ENCODE measurements at places on chromosomes 12 and 14.
A peak's percentile ranks its signal among the peaks of the same experiment; 100 is the strongest.

DNA sequence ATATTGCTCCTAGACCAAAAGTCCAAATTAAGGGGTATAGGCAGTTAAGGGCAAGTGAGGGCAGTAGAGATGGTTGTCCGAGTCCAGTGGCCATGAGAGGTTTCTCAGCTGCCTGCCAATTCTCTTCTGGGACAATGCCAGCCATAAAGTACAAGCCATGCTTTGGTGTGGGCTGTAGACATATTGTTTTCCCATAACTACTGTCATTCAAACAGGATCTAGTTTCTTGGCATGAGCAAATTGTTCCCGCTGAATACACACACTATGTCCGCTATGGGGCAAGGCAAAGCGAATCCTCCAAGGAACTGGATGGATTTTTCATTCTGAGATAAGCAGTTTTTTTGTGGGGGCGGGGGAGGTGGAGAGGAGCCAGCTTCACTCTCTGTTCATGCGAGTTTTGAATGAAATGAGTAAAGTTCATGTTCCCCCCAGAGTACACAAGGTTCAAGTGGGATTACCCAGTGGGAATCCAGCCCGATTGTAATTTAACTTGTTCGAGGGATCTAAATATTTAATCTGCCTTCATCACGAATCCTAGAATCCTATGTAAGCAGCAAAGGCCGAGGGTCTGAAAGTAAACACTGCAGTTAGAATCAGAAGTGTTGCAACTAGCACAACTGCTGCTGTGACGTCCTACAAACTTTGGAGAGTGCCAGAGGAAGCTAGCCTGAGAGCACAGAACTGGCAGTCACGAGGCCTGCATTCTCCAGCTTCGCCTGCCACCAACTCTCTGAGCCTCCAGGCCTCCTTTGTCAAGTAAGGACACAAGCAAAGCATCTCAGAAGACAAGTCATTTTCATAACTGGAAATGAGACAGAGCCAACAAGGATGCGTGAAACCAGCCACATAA lies 137.0 kb downstream of the CRADD start:
- H3K4me1 ChIP-seq: peaks cover 22% of the 10 kb centered on the region
- H3K36me3 ChIP-seq: peaks cover 1% of the 10 kb centered on the region
- no peak overlapping the region for H3K4me3 ChIP-seq
- H3K27ac ChIP-seq: no peak overlapping the region
- H3K27me3 ChIP-seq: no peaks in the 10 kb centered on the region

DNA sequence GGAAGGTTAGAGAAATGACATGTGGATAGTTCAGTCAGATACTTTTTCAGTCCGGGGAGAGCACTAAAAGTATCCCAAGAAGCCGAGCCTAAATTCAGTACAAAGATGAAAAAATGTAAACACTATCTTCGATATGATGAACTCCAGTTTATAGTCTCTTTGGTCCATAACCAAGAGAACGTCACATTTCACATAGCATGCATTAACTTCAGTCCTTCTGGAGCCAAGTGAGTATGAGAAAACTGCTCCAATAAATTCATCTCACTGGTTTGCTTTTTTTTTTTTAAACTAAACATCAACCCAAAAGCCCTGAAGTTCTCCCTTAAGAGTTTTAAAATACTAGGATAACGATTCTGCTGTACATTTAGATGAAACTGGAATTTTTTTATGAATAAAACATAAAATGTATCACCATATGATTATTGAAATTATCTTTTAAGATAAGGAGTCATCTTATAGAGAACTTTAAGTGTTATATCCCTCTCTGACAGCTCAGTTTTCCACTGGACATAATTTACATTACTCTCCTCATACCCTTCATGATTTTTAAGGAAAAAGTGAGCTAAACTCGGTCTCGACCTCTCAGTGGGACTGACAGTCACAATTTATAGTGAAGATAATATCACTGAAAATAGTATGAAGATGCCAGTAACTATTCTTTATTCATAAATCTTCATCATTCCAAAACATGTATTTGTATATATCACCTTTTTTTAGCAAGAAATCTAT lies 841.5 kb upstream of the FLRT2 start:
- no peak for DNase-seq
- no peaks in the 10 kb centered on the region for H3K36me3 ChIP-seq
- H3K27me3 ChIP-seq: no peaks in the 10 kb centered on the region
- H3K4me1 ChIP-seq: no peaks in the 10 kb centered on the region
- no peak overlapping the region for H3K27ac ChIP-seq

DNA sequence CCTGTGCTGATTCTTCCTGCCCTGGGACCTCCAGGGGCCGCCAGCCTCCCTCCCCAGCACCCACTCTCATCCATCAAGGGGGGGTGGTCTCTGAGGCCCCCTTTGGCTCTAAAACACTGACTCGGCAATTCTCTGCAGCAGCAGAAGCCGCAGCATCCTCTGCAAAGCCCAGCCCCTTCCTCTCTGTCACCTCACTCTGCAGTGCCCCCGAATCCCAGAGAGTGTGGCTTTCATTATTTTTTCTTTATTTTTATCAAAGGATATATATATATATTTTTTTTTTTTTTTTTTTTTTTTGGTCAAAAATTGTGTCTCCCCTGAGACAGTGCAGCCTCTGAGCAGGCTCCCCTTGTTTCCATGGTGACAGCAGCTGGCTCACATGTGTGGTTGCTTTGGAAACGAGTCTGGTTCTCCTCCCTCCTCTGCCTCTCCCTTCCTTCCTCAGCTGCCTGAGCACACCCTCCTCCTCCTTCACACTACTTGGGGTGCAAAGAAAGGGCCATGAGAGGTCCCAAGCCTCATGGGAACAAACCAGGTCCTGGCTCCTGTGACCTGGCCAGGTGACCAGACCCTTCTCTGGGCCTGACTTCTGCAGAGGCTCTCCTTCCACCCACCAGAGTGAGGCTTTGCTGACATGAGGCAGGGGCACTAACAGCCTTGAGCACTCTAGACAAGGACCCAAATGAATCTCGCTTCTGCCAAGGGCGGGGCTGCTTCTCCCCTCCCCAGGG lies 100.5 kb downstream of the LRRC74A start:
- H3K27ac ChIP-seq: peak overlapping the region; percentile 5
- peak overlapping the region; percentile 70 for H3K4me3 ChIP-seq
- DNase-seq: peak; percentile 51
- no peaks in the 10 kb centered on the region for H3K36me3 ChIP-seq

- DNase-seq: no peak
- no peak overlapping the region for H3K4me3 ChIP-seq
- no peaks in the 10 kb centered on the region for H3K36me3 ChIP-seq
- no peak overlapping the region for H3K27ac ChIP-seq
- no peaks in the 10 kb centered on the region for H3K4me1 ChIP-seq
- no peaks in the 10 kb centered on the region for H3K27me3 ChIP-seq
Observed at GRCh38 chr12:100867639-100868393, 73.2 kb downstream of the ANO4 start.
